ENCODE measurements at places on chromosomes 4 and X.

GRCh38 chr4:16585053-16585452 is 313.4 kb downstream of the LDB2 start:
- DNase-seq: no peak

GRCh38 chrX:8237718-8238117 is 66.7 kb upstream of the VCX2 start:
- no peak for DNase-seq

DNA sequence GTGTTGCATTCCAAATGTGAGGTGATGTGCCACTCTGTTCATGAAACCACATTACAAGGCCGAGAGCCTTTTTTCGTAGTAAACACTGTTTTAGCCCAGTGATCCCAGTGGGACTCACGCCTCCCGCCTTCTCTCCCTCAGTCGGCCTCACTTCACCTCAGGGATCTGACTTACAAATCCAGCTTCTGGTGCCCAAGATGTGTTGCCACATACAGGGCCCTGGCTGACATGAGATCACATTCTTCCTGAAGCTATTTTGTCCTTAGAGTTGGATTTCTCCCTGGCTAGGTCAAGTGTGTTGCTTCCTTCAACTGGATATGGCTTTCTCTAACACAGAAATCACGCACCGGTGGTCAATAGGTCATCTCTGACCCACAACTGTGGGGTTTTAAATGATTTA is 354.7 kb downstream of the FBXW7 start:
- DNase-seq: no peak

DNA sequence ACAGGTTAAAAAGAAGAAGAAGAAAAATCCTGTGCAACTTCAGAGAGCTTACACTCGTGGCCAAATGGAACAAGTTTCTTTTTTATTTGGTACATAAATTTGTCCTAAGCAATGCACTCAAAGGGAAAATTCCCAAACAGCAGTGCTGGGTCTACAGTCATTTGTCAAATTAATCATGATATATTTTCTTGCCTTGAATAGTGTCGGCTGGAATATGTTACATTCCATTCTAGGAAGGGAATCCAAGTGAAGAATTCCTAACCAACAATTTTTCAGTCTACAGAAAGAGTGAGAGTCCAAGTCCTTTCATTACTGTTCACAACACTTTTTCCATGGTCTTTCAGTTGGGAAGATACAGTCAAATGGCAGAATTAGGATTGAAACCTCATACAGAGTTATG is 63.9 kb downstream of the HAND2 start:
- DNase-seq: peak; percentile 51

All from fibroblast of skin of scalp (primary cell).